Peyer's patch (tissue), 4 donors: ENCODE measurements at places on chromosomes 3 and 15.

GRCh38 chr3:52433996-52434479 is 10.9 kb downstream of the SEMA3G start:
- DNase-seq: no peak

GRCh38 chr3:189570916-189571315 is 60.3 kb upstream of the TP63 start:
- DNase-seq: no peak

- no peak for DNase-seq
Measured at GRCh38 chr3:12318758-12319621, 30.1 kb downstream of the PPARG start.

GRCh38 chr3:32442766-32443165 is 51.1 kb downstream of the CMTM7 start:
- DNase-seq: no peak

DNA sequence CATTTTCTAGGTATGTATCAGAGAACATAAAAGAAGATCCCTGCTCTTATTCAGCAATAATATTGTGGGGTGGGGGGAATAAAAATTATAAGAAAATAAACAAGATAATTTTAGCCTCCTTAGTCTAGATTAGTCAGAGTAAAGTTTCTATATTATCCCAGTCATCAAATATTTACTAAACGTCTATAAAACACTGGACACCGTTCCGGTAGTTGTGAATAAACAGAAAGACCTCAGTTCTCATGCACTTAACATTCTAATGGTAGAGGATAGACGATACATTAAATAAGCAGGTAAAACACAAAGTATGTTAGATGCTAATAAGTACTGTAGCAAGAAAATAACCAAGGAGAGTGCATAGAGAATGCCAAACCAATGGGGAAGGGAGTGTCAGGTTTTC is 425.0 kb downstream of the GBE1 start:
- DNase-seq: no peak

DNA sequence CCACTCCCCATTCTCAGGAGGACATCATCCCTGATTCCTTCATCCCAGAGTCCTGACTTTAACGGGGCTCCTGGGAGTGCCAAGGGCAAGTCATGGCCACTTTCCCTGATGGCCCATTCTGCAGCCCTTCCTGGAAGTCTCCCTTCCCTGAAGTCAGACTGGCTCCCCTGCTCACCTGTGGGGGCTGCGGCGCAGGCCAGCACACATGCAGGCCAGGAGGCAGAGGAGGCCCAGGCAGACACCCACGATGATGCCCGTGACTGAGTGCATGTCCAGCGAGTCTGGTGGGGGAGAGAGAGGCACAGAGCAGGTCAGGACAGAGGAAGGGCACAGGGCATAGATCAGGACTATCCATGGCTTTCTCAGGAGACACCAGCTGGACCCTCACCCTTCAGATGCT is 8.6 kb upstream of the IGDCC3 start:
- no peak for DNase-seq

DNA sequence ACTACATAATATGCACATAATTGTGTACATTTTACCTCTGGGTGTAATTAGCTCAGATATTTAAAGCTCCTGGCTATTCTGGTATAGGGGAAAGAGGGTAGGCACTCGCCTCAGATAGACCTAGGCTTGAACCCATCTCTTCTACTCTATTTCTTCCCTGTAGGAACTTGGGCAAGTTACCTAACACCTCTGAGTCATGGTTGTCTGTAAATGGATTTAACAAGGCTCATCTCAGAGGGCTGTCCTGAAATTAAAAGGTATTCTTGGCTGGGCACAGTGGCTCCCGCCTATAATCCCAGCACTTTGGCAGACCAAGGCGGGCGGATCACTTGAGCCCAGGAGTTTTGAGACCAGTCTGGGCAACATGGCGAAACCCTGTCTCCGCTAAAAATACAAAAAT is 30.7 kb downstream of the NANOGP8 start:
- no peak for DNase-seq

DNA sequence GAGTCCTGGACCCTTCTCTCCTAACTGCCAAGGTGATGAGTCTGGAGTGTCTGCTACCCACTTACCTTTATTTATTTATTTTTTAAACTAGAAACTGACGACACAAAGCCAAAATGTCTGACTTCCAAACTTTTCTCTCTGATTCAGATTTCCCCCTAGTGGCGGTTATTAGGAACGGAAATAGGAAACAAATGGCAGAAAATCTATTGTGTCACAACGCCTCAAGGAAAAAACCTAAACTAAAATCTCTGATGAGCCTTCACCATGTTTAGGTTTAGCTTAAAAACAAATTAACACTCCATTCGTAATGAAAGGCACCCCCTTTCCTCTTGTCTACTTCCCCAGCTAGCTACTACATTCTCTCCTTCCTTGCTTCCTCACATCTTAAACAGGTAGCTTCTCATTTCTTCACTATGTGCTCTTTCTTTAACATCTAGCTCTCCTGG is 94.0 kb upstream of the MEX3B start:
- DNase-seq: no peak

- no peak for DNase-seq
Measured at GRCh38 chr3:194582196-194582905, 50.9 kb downstream of the TMEM44 start.

- no peak for DNase-seq
Measured at GRCh38 chr3:66629982-66630368, 129.2 kb upstream of the LRIG1 start.

DNA sequence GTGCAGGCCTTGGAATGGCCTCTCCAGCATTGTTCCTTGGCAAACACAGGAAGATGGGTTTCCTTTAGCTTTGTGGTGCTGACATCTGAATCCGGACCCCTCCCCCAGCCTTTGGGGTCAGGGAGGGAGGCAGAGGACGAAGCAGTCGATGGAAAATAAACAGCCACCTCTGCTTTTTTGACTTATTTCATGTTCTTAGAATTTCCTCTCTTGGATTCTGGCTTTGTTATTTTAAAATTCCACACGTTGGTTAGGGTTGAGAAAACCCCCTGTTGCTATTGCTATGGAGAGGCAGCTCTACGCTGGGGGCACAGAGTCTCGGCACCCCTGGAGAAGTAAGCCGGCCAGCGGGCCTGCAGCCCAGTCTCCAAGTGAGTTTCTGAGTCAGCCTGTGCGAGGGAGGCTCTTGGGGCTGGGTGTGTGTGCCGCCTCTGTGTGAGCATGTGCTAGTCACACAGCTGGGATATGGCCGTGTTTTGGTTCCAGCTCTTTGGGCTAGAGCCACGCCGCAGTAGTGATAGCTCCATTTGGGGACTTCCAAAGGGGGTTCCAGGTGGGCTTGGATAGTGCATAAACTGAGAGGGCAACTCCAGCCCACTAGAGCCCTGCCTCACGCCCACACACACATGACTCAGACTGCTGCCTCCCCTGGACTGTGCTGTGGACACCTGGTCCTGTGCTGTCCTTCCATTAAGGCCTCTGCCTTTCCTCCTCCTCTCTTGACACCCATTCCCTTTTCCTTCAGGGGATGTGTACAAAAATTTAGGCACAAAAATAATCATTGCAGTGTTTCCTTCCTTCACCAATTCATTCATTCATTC is 58.8 kb downstream of the AMOTL2 start:
- DNase-seq: no peak

GRCh38 chr3:177824841-177825240 is 627.6 kb upstream of the TBL1XR1 start:
- no peak for DNase-seq

GRCh38 chr15:38748710-38749109 is 184.1 kb upstream of the RASGRP1 start:
- no peak for DNase-seq

DNA sequence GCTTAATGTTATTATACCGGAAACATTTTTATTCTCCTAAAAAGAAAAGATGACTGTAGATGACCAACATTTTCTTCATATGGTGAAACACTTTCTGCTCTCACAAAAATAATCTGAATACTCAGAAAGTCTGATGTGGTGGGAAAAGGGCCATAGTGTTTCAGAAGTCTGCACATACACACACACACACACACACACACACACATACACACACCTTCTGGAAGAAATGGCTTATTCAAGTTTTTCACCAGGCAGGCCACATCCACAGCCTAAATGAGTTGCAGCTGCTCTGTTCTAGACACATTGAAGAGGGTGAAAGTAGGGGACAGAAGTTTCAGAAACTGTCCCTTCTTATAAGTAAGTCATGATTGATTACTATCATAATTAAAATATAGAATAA is 220.0 kb downstream of the ZMAT3 start:
- DNase-seq: no peak

- no peak for DNase-seq
Measured at GRCh38 chr15:78621810-78622402, 1.1 kb upstream of the CHRNA3 start.

GRCh38 chr3:9638155-9638554 is 11.2 kb upstream of the MTMR14 start:
- no peak for DNase-seq

- no peak for DNase-seq
Measured at GRCh38 chr3:115245899-115246298, 98.8 kb upstream of the ZBTB20 start.

DNA sequence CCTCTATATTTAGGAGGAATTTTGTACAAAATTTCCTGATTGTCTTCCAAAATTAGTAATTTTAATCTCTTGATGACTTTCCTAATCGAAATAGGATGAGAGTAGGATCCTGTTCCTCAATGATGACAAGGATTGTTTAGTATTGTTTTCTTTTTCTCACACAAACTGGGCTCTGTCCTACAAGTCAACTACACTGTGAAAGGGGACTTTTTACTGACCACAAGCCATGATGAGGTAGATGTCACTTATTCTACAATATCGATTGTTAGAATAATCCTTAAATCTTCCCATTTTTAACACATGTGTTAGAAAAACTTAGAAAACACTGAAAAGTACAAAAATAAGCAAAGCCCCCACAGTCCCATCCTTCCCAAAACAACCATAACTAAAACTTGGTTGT is 35.8 kb upstream of the TSC22D2 start:
- no peak for DNase-seq

GRCh38 chr3:194306109-194306686 is 44.9 kb downstream of the CPN2 start:
- peak; percentile 77 for DNase-seq

DNA sequence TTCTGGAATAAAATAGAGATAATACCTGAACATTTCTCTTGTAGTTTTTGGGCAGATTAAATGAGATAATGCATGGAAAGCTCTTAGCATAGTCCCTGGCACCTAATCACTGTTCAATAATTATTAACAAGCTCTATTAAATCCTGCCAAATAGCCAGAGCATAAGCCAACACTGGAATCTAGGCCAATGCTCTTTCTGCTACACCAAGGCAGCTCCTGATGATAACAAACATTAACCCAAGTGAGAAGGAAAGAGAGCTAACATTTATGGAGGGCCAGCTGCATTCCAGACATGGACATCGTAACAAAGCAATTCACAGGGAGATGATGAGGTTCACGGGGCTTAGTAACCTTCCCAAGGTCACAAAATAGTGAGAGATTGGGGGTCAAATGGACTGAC is 23.3 kb downstream of the LARP6 start:
- DNase-seq: no peak

GRCh38 chr3:129352045-129352444 is 73.4 kb downstream of the HMCES start:
- no peak for DNase-seq

DNA sequence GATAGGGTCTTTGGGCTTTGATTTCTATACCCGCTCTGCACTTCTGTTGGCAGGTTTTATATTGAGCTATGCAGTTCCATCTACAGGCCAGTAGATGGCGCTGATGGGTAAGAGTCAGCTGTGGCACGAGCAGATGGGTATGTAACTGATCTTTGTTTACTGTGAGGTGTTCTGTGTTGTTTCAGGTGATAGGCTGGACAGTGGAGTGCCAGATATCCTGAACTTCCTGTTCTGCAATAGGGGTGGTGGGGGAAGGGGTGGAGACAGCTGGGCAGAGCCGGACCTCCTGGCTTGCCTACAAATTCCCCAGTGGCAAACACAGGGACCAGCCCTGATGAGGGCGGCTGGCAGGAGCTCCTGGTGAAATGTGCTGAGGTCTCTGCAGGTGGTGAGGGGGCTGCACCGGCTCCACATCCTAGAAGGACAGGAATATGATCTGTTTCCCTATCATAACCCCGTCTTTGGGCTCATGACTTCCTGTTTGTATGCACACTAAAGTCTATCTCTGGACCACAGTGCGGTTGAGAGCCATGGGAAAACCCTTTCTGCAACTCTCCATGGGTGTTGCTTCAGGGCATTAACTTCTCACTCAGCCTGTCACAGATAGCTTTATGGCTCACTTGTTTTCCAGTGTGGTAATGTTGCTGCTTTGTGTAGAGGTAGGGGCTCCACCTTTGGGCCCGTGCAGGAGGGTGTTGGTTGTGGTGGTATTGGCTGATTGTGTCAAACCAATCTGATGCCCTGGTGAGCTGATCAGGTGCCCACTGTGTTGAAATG is 13.4 kb upstream of the FAM98B start:
- DNase-seq: no peak

DNA sequence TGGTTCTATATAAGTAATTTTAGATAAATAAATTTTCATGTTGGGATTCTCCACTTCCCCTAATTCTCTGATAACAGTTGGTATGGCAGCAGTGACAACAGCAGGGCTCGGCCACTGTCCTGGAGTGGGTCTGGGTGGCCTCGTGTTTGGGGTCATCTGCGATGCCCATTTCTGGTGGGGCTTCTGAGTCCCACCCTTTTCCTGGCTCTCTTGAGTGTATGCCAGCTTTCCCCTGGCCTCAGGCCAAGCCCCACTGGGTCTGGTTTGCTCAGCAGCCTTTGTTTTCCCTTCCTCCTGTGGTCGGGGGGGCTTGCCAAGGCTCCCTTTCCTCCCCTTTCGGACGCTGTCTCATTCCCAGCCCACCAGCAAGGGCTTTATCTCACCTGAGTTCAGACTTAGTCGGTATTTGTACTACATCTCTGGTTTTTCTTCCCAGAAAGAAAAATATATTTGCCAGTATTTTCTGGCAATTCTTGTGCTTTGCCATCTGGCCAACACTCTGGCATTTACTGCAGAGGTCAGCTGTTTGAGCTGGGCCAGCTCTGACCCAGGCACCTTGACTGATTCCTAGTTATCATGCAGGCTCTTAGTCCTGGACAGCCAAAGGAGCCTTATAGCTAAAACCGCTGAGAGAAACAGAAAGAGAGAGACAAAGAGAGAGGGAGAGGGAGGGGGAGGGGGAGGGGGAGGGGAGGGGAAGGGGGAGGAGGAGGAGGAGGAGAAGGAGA is 35.2 kb downstream of the MYZAP start:
- DNase-seq: no peak

DNA sequence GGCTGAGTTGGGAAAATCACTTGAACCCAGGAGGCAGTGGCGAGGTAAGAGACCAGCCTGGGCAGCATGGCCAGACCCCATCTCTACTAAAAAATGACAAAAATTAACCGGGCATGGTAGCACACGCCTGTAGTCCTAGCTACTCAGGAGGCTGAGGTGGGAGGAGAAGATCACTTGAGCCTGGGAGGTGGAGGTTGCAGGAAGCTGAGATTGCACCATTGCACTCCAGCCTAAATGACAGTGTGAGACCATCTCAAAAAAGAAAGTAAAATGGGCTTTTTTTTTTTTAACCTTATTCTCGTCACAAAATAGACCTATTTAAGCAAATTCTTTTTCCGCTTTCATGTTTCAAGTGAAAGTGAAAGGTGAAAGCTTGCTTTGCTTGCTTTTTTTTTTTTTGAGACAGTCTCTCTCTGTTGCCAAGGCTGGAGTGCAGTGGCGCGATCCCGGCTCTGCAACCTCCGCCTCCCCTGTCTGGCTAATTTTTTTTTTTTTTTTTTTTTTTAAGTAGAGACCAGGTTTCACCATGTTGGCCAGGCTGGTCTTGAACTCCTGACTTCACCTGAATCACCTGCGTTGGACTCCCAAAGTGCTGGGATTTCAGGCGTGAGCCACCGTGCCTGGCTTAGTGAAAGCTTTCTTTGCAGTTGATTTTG is 3.6 kb downstream of the PDIA3 start:
- no peak for DNase-seq
